GM23248 (cell line): ENCODE measurements at places on chromosomes 7 and 10. TPM values are rescaled to one million over a fixed set of nuclear protein-coding genes. Genes with fewer than 3 reads are reported as not detected.

BICC1 gene
- 80.5 and 86.8 TPM in 2 replicates for total RNA-seq

GRCh38 chr7:94160719-94161435, 156.7 kb upstream of the BET1 start:
- DNase-seq: no peak

DNA sequence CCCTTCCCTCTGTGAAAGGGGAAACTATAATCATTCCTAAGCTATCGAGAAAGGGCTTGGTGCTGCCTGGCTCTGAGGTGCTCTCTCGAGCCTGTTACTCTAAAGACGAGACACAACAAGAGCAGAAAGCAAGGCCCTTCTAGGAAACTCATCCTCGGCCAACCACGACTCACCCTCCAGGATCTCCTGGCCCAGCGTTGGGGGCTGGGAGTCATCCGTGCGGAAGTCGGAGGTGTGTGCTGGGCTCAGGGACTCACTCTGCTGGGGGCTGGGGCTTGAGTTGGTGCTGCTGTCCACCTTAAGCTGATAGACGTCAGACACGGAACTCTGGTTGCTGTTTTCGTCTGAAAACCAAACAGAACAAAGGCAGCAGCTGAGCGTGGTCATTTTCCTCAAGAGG, 17.6 kb upstream of the BAZ1B start:
- DNase-seq: no peak

- no peak for DNase-seq
Observed at GRCh38 chr7:69761290-69761922, 163.1 kb downstream of the AUTS2 start.

DNA sequence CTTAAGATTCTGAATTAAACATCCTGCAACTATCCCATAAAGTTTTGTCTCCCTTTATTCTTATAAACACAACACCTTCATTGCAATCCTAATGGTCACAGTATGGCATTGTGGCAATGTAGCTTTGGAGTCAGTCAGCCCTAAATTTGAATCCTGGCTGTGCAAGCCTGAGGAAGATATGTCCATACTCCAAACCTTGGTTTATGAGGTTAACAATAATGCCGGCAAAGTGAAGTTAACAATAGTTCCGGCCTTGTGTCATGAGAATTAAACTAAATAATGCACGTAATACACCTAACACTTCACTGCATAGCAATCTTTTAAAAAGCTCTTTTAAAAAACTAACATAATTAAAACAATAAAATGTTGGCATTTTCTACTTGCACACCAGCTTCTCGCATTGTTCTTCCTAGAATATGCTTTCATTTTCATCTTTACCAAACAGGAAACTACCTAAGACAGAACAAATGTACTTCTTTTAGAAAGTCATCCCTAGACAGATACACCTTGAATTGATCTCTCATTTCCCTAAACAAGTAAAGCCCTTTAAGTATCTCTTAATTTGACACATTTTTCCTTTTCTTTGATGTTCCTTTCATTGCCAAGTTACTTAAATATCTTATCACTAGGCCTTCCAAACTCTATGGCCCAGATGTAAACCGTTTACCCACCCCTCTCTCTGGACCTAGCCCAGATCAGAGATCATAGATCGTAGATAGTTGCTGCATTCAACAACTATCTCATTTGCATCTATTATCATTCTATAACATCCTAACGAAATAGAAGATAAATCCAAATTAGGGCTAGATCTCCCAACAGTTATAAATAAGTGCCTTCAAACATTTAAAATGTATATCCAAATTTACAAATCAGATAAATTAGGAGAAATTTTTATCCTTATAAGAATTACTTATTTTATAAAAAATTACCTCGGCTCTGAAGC, 66.7 kb downstream of the CREB3L2 start:
- no peak for DNase-seq

ZCCHC24 gene
- total RNA-seq: 30.3 and 34.0 TPM in 2 replicates
